Activated CD8-positive, alpha-beta T cell treated with anti-CD3 and anti-CD28 coated beads for 36 hours (primary cell): ENCODE measurements at places on chromosomes 5 and 9. TPM values are rescaled to one million over a fixed set of nuclear protein-coding genes. Genes with fewer than 3 reads are reported as not detected.

- no peak for DNase-seq
- no peak overlapping the region for H3K27ac ChIP-seq
- no peak overlapping the region for H3K4me3 ChIP-seq
- H3K4me1 ChIP-seq, result peaks cover 20% of the 10 kb centered on the region
- H3K36me3 ChIP-seq, result no peaks in the 10 kb centered on the region
These were observed 312.3 kb downstream of the ENC1 start for GRCh38 chr5:74328221-74328630.

GBGT1 gene
- 3.6 TPM for total RNA-seq

DNA sequence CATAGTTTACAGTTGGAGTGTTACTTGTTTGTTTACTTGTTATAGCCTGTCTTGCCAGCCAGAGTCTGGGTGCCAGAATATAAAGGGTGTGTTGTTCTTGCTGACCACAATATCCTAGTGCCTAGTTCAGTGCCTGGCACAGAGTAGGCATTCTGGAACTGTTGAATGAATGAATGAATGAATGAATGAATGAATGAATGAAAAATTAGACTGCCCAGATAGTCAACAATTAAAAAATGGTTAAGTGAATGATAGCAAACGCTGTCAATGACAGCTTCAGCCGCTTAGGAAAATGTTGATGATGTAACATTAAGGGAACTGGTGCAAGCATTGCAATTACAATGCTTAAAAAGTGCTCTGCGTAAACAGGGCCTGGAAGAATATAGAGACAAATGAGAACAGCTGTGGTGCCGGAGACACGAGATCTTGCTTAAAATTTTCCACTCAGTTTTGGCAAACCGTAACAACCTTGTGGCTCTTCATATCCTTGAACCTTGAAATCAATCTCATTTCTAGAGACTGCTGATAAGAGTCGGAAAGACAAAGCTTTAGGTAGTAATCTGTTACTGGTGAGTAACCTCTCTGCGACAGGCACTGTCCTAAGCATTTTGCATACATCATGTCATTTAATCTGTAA is 4.7 kb upstream of the TTLL11 start:
- no peaks in the 10 kb centered on the region for H3K36me3 ChIP-seq
- H3K27me3 ChIP-seq, result peaks cover 8% of the 10 kb centered on the region
- no peak overlapping the region for H3K4me3 ChIP-seq

DNA sequence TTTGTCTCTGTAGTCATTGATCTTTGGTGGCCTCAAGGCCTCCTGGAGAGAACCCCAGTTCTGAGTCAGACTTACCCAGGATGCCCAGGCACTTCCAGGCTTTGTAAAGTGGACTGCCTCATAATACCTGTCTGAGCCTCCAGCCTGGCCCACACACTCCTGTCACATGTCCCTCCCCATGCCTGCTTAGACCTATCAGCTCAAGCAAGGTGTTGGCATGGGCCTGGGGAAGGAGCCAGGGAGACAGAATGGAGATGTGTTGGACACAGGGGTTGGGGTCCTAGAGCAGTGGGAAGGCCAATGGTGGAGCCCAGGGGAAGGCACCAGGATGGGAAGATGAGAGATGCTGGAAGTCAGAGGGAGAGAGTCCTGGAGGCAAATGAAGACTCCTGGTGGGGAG is 136.2 kb downstream of the CFAP90 start:
- H3K27ac ChIP-seq, result no peak overlapping the region
- H3K4me1 ChIP-seq, result no peaks in the 10 kb centered on the region
- H3K27me3 ChIP-seq, result no peaks in the 10 kb centered on the region
- no peaks in the 10 kb centered on the region for H3K36me3 ChIP-seq
- no peak for DNase-seq
- no peak overlapping the region for H3K4me3 ChIP-seq

- peak overlapping the region; percentile 81 for H3K27ac ChIP-seq
- H3K4me3 ChIP-seq, result peak overlapping the region; percentile 38
- H3K36me3 ChIP-seq, result peaks cover 5% of the 10 kb centered on the region
- H3K27me3 ChIP-seq, result no peaks in the 10 kb centered on the region
- DNase-seq, result peak; percentile 67
These were observed 38.6 kb downstream of the CAPSL start for GRCh38 chr5:35899800-35900199.

GRCh38 chr9:110146373-110146772 is 61.6 kb downstream of the C9orf152 start:
- no peak overlapping the region for H3K4me3 ChIP-seq
- H3K4me1 ChIP-seq, result peaks cover 48% of the 10 kb centered on the region
- H3K27ac ChIP-seq, result no peak overlapping the region
- DNase-seq, result no peak
- peaks cover 3% of the 10 kb centered on the region for H3K36me3 ChIP-seq
- no peaks in the 10 kb centered on the region for H3K27me3 ChIP-seq

DNA sequence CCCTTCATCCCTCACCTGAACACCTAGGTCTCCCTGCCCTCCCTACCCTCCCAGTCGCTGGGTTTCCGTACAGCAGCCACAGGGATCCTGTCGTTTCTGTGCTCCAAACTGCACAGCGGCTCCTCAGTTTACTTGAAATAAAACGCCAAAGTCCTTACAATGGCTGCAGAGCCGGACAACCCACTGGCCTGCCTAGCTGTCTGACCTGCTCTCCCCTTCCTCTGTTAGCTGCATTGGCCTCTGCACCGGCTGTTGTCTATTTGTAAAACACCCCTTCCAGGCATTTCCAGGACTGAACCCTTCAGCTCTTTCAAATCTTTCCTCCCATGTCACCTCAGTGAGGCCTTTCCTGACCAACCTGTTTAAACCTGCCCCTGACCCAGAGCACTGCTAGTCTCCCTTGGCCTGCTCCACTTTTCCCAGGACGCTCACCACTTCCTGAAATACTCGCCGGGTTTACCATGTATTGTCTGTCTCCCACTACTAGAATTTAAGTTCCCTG is 9.1 kb upstream of the MGAT1 start:
- no peak for DNase-seq
- H3K4me3 ChIP-seq, result peak overlapping the region; percentile 88

DNA sequence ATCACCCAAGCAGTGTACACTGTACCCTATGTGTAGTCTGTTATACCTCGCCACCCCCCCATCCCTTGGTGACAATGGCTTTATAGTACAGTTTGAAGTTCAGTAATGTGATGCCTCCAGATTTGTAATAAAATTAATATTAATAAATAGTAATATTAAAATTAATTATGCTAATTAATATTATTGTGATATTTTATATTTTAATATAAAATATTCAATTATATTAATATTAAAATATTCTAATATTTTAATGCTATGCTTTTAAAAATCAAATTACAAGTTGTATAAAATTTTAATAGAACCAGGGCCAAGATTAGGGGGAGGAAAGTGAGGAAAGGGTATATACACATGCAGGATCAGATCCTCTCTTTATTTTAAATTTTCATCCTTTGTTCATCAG is 147.7 kb upstream of the MAP3K1 start:
- no peak overlapping the region for H3K27ac ChIP-seq
- H3K4me3 ChIP-seq, result no peak overlapping the region
- peaks cover 2% of the 10 kb centered on the region for H3K36me3 ChIP-seq
- peaks cover 3% of the 10 kb centered on the region for H3K27me3 ChIP-seq
- DNase-seq, result no peak

CDH12 gene
- not detected for total RNA-seq

- peak overlapping the region; percentile 91 for H3K27ac ChIP-seq
- no peaks in the 10 kb centered on the region for H3K27me3 ChIP-seq
- H3K4me3 ChIP-seq, result no peak overlapping the region
- H3K36me3 ChIP-seq, result peaks cover 69% of the 10 kb centered on the region
These were observed 34.5 kb downstream of the FNBP1 start for GRCh38 chr9:130008538-130008937.

GRCh38 chr9:124347206-124347967 is 67.9 kb downstream of the PSMB7 start:
- H3K27ac ChIP-seq, result no peak overlapping the region
- peaks cover 18% of the 10 kb centered on the region for H3K36me3 ChIP-seq
- H3K4me1 ChIP-seq, result no peaks in the 10 kb centered on the region
- no peaks in the 10 kb centered on the region for H3K27me3 ChIP-seq

SELENOP gene
- total RNA-seq, result not detected

DNA sequence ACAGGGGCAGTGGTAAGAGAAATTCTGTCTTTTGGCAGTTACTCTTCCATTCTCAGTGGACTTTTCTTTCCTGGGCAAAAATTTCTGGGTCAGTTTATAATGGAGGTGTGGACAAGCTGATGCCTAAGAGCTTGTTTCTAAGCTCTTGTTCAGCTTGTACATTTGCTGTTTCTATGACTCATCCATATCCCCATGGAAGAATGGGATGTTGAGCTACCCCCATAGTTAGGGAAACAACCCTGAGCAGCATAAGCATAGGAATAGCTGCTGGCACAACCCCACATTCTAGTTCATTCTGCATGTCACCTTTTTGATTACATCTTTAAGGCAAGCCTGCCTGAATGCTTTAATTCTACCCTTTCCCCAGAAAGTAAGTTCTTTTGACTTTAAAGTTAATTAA is 173.3 kb downstream of the PSAT1 start:
- H3K27ac ChIP-seq, result no peak overlapping the region
- H3K27me3 ChIP-seq, result peaks cover 4% of the 10 kb centered on the region
- no peak overlapping the region for H3K4me3 ChIP-seq
- H3K4me1 ChIP-seq, result no peaks in the 10 kb centered on the region
- H3K36me3 ChIP-seq, result no peaks in the 10 kb centered on the region
- no peak for DNase-seq

DNA sequence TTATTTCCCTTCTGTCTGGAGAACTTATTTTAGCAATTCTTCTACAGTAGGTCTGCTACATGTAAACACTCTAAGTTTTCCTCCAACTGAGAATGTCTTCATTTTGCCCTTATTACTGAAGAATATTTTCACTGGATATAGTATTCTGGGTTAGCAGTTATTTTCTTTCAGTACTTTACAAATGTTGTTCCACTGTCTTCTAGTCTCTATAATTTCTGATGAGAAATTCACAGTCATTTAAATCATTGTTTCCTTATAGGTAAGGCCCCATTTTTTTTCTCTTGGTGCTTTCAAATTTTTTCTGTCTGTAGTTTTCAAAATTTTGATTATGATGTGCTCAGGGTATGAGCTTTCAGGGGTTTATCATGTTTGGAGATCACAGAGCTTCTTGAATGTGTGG is 30.8 kb downstream of the MGAT1 start:
- no peaks in the 10 kb centered on the region for H3K36me3 ChIP-seq
- H3K27me3 ChIP-seq, result peaks cover 5% of the 10 kb centered on the region
- no peak overlapping the region for H3K4me3 ChIP-seq
- DNase-seq, result no peak
- H3K27ac ChIP-seq, result no peak overlapping the region
- no peaks in the 10 kb centered on the region for H3K4me1 ChIP-seq

PCDHA11 gene
- not detected for total RNA-seq

DNA sequence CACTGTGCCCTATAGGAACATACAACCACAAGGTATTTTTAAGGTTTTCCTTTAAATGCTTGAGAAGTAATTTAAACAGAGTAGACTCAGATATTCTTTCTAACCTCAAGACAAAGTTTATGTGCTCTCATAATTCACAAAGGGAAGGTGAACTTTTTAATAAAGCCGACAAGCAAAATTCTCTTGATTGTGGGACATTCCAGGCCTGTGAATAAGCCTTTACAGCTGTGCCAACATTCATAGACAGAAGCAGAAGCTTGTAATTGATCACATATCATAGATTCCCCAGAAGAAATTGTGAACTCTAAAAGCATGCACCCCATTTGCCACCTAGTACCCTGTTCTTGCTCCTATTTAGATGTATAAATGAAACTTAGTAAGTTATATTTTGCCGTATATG is 1107.8 kb upstream of the SEMA6A start:
- DNase-seq, result no peak
- H3K27ac ChIP-seq, result no peak overlapping the region
- no peaks in the 10 kb centered on the region for H3K4me1 ChIP-seq

IL4 gene
- total RNA-seq, result 1.4 TPM

DNA sequence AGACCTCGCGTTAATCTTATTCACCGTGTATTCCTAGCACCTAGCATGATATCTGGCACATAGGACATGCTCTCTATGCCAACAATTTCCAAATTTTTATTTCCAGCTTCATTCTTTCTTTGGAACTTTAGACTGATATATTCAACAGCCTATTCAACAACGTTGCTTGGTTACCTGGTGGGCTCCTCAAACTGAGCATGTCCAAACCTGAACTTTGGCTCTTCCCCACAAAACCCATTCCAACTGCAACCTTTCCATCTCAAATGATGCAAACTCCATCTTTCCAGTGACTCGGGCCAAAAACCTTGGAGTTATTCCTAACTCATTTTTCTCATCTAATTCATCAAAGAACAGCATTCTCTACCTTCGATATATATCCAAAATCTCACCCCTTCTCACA is 525.2 kb downstream of the AGTPBP1 start:
- no peak overlapping the region for H3K27ac ChIP-seq
- no peak for DNase-seq
- H3K4me1 ChIP-seq, result peaks cover 9% of the 10 kb centered on the region
- H3K27me3 ChIP-seq, result peaks cover 26% of the 10 kb centered on the region
- H3K4me3 ChIP-seq, result no peak overlapping the region

ABO gene
- not detected for total RNA-seq

GRCh38 chr9:15400281-15400941 is 22.3 kb upstream of the SNAPC3 start:
- DNase-seq, result no peak
- peaks cover 1% of the 10 kb centered on the region for H3K36me3 ChIP-seq
- H3K4me3 ChIP-seq, result no peak overlapping the region

- H3K4me1 ChIP-seq, result peaks cover 2% of the 10 kb centered on the region
- H3K27me3 ChIP-seq, result peaks cover 2% of the 10 kb centered on the region
- no peak overlapping the region for H3K27ac ChIP-seq
- H3K4me3 ChIP-seq, result no peak overlapping the region
- no peak for DNase-seq
These were observed 173.2 kb downstream of the RGS3 start for GRCh38 chr9:113636693-113637092.

DNA sequence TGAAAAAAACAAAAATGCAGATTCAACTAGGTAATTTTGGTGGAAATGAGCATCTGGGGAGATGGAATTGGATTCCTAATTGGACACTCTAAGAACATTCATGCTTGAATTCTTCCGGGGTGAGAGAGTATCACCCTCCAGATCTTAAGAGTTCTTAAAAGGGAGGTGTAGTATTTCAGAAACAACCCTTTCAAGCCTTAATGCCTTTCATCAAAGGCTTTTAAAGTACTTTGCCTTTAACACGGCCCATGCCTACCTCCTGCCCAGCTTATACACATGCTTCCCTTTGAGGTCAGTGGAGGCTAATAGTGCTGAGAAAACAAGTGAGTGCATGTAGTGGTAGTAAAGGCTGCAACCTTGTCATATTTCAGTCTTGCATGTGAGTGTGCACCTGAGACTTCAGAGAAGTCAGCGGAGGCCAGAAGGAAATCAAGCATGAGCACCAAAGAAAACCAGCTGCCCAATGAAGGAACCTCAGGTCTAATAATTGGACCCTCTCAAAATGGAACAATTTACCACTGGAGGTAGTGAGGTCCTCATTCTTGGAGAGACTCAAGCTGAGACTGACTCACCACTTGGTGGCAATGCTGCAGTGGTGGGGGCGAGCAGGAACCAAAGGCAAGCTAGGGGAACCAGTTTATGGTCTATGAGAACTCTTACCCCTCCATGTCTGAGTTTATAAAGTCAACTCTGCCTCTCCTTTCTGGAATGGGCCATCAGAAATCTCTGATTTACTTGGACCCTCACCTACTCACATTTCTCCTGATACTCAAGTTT is 98.4 kb upstream of the GDNF start:
- H3K4me3 ChIP-seq, result no peak overlapping the region
- no peaks in the 10 kb centered on the region for H3K4me1 ChIP-seq
- no peak for DNase-seq
- no peak overlapping the region for H3K27ac ChIP-seq
- no peaks in the 10 kb centered on the region for H3K36me3 ChIP-seq
- peaks cover 1% of the 10 kb centered on the region for H3K27me3 ChIP-seq

GNA14 gene
- not detected for total RNA-seq
